ENCODE measurements at places on chromosomes 7 and 10.

DNA sequence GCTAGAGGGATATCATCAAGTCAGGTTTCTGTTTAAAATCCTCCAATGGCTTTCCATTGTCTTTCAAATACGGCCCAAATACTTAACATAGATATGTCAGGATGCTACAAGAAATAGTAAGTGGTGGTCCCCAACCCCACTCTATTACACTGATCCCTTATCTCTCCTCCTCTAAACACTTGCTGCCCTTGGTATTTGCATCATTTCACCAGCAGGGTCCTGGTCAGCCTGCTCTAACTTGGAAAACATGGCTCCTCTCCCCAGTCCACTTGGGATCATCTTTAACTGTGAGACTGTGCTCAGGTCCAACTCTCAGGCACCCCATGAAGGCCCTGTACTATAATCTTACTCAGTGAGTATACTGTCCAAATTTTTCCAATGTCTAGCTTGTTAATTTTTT is 53.8 kb upstream of the GSAP start:
- DNase-seq: no peak

DNA sequence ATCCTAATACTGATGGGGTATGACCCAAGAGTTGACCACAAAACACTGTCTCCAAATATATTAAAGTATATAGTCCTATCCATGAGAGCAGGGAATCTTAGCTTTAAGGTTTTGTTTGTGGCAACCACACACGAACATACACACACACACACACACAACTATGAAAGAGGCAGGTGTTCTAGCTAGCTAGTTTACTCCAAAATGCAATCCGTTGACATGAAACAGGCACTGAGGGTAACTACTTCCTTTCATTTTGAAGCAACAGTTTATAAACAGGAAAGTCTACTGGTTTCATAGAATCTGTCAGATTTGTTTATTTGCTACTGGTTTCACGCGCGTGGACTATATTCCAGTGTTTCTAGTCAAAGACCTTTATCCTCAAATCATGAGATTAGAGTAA is 14.8 kb downstream of the HTR5A start:
- DNase-seq: no peak

GRCh38 chr7:131354390-131354789 is 26.7 kb downstream of the MKLN1 start:
- DNase-seq: no peak

DNA sequence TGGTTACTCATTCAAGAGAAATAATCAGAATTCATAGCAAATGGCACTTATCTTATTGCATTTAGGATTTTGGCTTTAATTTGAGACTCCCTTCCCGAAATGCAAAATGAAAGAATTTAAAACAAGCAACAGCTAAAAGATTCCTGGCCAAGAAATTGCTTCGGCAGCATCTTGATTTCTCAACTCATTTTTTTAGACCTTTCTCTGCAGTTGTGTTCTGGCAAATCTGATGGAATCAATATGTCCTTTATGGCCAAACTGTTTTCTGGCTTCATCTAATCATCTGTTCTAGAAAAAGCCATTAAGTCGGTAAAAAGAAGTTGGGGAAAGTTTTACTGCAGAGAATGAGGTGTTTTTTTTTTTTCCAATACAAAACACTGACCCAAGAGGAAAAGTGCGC is 172.1 kb downstream of the SLC16A9 start:
- DNase-seq: no peak

DNA sequence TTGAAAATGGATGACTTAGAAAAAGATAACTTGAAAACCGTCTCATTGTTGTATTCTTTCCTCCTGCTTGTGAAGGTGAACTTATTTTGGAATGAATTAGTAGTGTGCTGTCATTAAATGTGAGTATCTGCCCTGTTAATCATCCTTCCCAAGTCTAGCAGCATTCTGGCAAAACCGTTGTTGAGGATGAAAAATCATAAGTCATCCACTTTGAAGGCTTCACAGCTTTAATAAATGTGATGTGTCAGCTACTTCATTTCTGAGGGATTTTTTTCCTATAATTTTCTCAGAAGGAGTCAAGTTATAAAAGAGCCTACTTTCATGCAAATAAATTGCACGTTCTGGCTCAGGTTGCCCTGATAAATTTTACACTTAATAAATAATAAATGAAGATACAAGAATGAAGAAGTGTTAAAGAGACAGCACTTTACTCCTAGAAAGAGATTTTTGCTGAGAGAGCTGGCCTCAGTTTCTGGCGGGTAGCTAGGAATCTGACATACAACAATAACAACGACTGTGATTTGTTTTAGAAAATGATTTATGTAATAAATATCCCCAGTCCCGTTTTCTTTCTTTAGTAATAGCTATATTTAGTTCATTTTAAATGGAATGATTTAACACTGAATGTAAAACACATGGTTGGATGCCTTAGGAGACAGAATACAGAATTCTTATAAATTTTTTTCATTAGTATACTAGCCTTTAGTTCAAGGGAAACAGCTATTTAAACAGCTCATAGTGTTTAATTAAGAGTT is 516.5 kb upstream of the KLF6 start:
- DNase-seq: no peak

DNA sequence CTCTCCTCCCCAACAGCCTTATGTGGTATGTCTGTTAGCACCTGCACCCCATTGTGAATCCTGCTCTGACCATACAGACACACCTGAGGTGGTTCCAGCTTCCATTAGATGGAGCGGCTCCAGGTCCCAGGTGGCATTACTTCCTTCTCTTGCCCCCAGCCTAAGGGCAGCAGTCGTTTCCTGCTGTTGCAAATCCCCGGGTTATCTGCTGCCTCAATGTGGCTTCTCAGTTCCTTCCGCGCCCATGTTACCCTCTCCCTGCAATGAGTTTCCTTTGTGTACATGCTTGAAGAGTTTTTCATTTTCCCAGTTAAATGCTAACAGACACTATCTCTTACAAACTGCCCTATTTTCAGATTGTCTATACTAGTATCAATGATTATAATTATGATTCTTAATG is 62.8 kb upstream of the PRKCQ start:
- DNase-seq: no peak

DNA sequence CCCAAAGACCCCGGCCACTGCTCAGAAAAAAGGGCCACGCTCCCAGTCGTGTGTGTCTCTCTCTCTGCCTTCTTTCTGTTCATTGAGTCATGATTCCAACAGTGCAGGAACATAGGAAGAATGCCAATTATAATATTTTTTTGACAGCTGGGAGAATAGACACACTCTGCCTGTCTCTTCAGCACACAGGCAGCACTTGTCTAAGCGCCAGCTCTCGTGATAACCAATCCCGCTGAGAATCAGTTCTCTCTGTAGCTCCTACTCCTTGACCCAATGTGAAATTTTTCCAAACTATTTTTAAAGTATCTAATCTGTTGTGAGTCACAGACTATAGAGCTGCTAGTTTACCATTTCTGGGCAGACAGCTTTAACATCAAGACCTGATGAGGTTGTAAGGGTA is 145.7 kb upstream of the RHEB start:
- no peak for DNase-seq

- no peak for DNase-seq
These were observed 1042.0 kb downstream of the DNAJB9 start for GRCh38 chr7:109611656-109612055.

- no peak for DNase-seq
These were observed 367.5 kb downstream of the CCSER2 start for GRCh38 chr10:84695902-84696301.
